ENCODE measurements at places on chromosomes 5 and 9.

DNA sequence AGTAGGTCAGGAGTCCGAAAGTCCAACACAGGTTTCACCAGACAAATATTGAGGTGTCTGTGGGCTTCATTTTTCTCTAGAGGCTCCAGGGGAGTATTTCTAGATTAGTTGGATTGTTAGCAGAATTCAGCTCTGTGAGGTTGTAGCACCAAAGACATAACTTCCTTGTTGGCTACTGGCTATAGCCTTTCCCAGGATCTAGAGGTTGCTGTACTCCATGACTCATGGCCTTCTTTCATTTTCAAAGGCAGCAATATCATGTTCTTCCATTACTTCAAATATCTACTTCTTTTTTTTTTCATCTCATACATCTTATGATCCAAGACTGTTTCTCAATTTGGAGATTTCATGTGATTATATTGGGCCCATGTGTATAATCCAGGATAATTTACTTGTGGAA lies 404.0 kb upstream of the FAM174A start:
- DNase-seq: no peak

DNA sequence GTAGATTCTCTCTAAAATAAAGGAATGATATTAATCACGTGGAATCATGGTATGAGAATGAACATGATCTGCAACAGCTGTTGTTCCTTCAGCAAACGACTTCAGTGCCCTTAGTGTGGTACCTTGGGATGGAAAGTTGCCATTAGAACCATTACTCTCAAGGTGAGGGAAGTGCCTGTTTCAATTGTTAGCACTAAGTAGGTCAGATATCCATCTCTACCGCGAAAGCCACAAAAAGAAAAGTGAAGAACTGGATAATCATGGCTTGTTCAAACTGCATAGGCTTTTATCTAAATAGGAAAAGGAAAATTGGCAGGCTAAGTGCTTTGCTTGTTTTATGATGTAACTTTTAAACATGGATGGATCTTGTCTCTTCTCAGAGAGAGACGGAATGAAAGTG lies 380.7 kb downstream of the MRPS30 start:
- DNase-seq: no peak

DNA sequence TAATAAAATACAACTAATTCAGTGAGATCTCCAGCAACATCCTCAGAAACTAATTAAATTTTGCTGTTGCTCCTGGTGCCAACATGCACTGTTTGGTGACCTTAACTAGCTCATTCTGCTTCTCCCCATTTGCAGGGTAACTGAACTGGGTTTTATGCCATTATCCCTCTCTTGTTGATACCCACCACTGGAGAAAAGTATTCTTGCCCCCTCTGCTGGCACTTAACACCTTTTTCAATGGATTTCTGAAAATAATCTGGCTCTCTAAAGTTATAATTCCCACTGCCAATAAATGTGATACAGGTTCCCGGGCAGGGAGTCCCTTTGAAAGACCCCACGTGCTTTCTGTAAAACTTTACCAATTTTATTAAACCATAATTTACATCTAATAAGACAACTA lies 394.3 kb downstream of the OSTF1 start:
- no peak for DNase-seq

DNA sequence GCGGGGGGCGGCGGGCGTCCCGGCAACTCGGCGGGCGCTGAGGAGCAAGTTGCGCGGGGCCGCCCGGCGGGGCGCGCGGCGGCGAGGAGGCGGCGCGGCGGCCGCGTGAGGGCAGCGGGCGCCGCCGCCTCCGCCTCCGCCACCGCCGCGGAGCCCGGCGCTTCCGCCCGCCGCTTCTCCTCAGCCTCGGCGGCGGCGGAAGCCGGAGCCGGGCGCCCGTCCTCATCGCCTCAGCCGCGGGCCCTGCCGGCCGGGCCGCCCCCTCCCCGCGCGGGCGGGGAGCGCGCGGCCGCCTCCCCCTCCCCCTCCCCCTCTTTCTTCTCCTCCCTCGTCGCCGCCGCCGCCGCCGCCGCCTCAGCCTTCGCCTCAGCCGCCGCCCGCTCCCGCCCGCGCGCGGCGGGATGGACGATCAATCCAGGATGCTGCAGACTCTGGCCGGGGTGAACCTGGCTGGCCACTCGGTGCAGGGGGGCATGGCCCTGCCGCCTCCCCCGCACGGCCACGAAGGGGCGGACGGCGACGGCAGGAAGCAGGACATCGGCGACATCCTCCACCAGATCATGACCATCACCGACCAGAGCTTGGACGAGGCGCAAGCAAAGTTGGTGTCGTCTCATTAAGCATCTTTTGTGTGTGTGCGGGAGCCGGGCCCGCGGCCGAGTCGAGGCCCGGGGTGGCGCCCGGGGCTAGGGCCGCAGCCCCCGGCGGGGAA lies at the start of gene PBX3:
Gene PBX3, plus strand, starts transcription at position 321 of the 712 bp plus-strand sequence.
- peak; percentile 41 for DNase-seq

DNA sequence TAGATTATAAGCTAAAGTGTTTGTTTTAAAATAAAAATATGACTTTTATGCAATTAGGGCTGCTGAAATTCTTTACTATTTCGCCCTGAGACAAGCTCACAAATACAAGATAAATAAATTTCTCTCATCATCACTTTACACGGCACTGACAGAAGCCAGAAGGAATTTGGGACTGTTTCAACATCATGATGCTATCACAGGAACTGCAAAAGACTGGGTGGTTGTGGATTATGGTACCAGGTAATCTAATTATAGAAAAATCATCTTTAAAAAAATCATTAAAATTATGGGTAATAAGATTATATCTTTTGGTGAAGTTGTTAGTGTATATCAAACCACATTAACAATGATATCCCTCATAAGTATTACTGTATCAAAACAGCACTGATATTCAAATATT lies 95.0 kb downstream of the MAN2A1 start:
- DNase-seq: no peak

DNA sequence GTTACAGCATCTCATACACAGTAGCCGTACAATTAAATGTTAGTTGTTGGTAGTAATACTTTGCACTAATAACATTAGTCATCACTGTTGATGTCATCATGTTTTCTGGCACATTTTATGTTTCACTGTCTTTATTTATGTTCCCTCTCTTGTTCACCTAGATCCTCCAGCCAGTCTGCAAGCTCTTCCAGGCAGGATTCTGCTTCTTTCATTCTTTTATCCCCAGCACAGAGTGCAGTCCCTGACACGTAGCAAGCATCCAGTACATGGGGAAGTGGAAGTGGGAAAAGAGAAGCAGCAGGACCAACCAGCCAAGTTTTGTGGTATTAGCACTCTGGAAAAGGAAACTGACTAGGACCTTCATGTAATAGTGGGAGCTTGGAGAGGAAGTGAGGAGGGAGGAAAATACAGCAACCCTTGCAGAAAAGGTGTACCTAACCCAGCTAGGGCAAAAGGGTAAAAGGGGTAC lies 89.7 kb upstream of the SLC44A1 start:
- no peak for DNase-seq

- no peak for DNase-seq
These were observed 53.7 kb upstream of the FABP6 start for GRCh38 chr5:160175438-160176218.

- no peak for DNase-seq
These were observed 303.6 kb upstream of the NUDT12 start for GRCh38 chr5:103866169-103866568.

GRCh38 chr9:72203205-72203803 lies 54.1 kb downstream of the GDA start:
- DNase-seq: no peak
